ENCODE measurements at places on chromosomes 7 and 10.

GRCh38 chr10:47054974-47055373 is 143.7 kb downstream of the PTPN20 start:
- DNase-seq: no peak

- DNase-seq: no peak
Observed at GRCh38 chr10:110073896-110074295, 66.1 kb downstream of the ADD3 start.

DNA sequence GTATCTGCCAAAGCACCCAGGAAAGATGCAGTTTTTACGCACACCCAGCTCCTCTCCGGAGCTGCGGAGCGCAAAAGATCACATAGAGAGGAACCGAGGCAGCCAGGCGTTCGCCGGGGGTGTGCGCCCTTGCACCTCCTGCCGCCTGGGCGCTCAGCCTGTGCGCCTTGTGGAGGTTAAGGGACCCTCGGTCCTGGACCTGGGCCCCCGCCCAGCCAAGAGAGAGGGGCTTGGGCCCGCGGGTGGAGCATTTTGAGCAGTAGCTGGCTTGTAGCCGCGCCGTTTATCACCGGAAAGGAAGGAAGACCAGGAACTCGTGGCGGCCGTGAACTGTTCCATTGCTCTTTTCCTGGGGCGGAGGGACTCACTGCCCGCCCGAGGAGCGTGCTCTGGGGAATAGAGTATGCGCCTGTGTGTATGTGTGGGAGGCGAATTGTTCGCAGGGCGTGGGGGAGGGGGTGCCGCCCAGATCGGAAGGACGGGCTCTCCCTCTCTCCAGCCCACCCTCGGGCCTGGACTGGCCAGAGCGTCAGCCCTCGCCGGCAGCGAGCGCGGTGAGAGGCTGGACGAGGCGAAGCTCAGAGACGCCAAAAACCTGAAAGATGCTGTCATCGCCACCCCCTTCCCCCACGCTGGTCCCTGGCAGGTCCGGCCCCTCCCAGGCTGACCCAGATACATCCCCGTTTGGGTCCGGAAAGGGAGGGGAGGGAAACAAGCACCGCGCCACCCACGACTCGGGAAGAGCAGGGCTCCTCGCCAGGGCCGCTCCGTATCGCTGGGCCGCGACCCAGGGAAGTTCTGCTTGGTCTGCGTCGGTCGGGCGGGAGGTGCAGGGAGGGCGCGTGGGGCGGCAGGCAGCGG is 1.2 kb upstream of the WNT2 start:
- no peak for DNase-seq

DNA sequence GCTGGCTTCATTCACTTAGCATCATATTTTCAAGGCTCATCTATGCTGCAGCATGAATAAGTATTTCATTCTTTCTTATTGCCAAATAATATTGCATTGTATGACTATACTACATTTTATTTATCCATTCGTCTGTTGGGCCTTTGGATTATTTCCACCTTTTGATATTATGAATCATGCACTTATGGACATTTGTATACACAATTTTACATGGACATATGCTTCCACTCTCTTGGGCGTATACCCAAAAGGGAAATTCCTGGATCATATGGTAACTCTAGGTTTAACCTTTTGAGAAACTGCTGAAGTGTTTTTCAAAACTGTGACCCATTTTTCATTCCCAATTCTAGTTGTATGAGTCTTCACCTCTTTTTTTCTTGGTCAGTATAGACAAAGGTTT is 80.3 kb upstream of the GNAI1 start:
- no peak for DNase-seq

- DNase-seq: no peak
Observed at GRCh38 chr10:100485366-100485765, 22.6 kb downstream of the WNT8B start.

- no peak for DNase-seq
Observed at GRCh38 chr10:101063050-101063525, 1.3 kb downstream of the KAZALD1 start.
